ENCODE measurements at places on chromosomes 12 and 14.

- DNase-seq: no peak
Measured at GRCh38 chr14:75579338-75579864, 981 bp downstream of the FLVCR2 start.

GRCh38 chr12:44774815-44775411 is 101.2 kb downstream of the NELL2 start:
- peak; percentile 70 for DNase-seq

- no peak for DNase-seq
Measured at GRCh38 chr12:15151161-15152091, 69.8 kb downstream of the RERG start.

DNA sequence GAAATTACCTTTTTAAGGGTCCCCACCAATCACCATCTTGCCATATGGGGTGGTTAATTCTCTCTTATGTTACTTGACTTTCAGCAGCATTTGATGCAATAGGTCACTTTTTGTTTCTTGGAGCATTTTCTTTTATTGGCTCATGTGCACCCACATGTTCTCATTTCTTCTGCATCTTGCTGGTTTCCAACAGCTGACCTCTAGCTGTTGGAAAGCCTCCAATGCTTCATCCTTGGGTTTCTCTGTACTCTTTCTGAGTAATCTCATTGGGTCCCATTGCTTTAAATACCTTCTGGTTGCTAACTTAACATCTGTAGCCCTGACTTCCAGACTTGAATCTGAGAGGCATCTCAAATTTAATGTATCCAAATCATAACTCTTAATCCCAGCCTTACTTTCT is 116.8 kb downstream of the CRADD start:
- DNase-seq: no peak

DNA sequence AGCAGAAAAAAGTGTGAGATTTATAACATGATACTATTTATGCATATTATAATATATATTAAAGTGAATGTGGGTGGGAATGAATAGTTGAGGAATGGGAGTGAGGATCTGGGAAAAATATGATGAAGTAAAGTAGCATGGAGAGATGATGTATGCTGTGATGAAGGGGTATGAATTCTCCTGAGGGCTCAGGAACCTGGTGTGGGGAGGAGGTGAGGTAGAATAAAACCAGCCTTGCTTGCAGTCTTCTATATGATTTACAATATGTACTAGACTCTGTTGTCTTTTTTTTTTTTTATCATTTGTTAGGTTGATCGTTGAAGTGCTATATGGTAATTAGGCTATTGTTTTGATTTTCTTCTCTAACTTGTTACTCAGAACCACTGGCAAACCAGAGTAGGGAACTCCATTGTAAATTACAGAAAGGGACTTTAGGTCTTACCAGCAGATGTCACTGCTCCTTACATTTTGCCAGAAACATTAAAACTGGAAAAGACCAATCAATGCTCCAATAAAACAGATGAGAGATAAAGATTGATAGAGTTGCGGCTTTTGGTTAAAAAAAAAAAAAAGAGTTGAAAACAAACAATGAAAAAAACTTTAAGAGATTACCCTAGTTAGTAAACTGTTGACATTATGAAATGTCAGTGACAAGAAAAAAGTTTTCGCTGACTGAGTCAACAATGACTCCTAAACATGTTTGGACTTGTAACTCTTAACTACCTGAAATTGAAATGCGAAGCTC is 39.9 kb downstream of the ATL1 start:
- DNase-seq: no peak

DNA sequence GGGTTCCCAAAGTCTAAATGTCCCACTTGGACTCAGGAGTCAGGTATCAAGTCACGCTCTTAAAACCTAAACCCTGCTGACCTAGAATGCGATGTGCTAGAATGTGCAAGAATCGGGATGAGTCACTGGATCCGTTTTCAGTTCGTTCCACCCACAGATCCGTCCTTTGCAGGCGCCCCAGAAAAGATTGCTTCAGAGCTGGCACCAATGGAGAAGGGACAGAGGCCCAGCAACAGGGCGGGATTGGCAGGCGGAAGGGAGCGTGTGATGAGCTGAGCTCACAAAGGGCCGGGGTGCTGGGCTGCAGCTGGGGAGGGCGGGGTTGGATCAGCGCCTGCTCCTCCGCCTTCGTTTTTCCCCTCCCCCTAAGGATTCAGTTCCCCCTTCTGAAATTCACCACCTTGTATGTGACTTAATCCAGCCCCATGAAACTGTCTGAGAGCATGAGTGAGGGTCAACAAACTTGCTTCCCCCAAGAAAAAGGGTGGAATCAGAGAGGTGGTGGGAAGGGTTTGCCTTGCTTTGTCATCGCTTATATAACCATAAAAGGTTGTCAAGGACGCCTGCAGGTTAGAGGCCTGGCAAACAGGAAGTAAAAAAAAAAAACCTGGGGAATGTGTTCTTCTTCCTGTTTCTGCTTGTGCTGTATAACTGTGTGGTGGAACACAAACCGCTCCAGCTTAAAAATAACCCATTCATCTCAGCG is 2.8 kb upstream of the UBC start:
- DNase-seq: peak; percentile 89

- no peak for DNase-seq
Measured at GRCh38 chr14:94175747-94176146, 1.6 kb downstream of the PPP4R4 start.

GRCh38 chr12:113569806-113570205 is 98.1 kb upstream of the LHX5 start:
- no peak for DNase-seq

DNA sequence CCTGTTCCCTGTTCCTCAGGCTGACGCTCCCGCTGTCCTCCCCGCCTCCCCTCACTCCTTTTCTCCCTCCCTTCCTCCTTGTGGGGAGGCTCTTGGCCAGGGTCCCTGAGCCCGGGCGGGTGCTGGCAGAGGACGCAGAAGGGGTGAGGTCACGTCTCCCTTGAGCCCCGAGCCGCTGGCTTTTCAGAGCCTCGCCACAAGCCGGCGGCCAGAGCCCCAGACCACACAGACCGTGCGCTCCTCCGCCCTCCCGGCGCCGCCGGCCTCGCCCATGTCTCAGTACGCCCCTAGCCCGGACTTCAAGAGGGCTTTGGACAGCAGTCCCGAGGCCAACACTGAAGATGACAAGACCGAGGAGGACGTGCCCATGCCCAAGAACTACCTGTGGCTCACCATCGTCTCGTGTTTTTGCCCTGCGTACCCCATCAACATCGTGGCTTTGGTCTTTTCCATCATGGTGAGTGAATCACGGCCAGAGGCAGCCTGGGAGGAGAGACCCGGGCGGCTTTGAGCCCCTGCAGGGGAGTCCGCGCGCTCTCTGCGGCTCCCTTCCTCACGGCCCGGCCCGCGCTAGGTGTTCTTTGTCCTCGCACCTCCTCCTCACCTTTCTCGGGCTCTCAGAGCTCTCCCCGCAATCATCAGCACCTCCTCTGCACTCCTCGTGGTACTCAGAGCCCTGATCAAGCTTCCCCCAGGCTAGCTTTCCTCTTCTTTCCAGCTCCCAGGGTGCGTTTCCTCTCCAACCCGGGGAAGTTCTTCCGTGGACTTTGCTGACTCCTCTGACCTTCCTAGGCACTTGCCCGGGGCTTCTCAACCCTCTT is at the start of gene TMEM233:
Gene TMEM233 (plus strand): TSS at position 197 of the 821 bp plus-strand sequence. CDS start 75 bp downstream, at position 272.
- peak; percentile 63 for DNase-seq

DNA sequence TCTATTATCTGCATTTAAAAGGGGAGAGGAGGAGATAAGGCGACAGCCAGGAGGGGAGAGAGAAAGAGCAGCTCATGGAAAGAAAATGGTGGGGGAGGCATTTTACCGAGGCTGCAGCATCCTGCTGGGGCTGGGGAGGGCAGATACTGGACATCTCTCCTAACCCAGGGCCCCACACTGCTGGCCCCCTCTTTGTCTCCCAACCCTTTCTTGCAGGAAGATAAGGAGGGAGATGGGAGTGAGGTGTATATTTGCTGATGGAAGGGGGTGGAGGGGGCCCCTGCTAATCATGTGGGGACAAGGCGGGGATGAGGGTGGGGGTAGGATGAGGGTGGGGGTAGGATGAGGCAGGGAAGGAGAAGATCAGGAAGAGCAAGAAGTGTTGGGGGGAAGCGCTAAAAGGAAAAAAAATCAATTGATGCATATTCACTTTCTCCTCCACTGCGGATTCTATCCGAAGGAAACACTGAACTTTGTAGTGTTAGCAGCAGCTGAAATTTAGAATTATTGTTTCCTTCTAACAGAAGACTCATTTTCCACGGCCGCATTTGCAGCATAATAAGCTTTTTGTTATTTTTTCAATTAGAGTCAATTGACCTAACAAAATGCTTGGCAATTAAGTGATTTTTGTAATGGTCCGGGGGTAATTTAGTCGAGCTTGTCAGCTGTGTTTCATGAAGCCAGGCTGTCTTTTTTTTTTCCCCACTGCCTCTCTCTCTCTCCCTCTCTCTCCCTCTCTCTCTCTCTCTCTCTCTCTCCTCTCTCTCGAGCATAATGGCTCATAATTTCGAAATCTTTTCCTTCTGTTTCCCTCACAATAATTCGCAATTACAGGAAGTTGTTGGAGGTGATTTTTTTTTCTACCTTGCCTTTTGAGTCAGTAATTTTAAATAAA is 1134.6 kb downstream of the BCL11B start:
- DNase-seq: no peak

- DNase-seq: no peak
Measured at GRCh38 chr12:108099778-108100489, 29.2 kb upstream of the WSCD2 start.

DNA sequence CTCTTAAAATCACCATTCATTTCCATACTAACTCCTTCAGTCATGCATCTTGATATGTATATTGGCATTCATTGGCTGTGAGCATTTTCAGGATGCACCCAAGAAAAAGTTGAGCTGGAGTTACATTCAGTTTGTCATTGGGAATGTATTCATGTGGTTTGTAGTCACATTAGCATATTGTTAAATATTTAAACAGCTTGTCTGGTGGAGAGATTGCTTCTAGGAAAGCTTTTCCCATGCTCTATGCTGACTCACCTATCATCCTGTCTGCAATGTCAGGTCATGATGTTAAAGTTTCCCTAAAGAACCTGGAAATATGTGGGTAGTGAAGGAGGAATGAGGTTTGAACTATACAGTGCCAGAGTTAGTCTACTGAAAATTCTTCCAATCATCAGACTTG is 583.6 kb downstream of the GALC start:
- no peak for DNase-seq

- no peak for DNase-seq
Measured at GRCh38 chr12:109009766-109010165, 11.1 kb downstream of the SVOP start.

DNA sequence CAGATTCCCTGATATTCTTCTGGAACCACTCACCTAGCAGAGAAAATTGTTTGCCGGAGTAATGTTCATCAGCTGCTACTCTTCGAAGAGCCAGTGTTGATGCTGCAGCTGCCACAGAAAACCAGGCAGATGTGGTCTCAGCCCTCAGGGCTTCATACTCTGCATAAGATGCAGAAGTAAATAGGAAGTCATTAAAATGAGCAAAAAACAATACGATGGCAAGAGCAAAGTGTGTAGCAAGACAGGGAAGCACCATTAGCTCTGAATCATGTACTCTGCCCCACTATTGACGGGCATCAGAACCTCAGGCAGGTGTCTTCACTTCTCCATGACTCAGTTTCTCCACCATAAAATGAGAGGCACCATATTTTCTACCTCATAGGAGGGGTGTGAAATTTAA is 991.6 kb upstream of the TMEM132C start:
- no peak for DNase-seq

DNA sequence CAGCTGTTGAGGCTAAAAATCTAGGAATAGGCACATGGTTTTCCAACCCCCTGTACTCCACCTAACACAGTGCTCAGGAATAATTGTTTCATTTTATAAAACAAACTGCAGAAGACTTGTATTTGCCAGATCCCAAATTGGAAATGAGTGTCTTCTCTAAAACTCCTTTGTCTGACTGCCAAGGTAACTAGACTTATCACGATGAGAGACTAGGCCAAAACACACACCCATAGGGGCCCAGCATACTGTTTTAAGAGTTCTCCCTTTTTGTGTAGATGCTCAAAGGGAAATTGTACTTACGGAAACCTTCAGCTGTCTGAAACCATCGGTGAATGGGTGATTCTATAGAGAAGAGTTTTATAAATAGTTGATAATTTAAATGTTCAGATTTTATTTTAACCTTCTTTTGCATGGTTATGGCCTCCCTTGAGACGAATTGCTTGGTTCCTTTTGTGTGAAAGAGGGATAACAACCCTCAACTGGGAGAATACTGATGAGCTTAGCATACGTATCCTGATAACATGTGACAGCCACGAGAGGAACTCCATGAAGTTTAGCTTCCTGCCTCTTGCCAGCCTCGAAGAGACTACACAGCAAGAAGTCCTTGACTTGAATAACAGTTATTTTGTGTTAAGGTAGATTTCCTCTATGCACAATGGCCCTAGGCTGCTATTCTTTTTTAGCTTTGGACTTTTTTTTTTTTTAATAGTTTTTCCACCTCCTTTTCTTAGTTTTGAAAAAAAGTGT is 103.3 kb downstream of the PELI2 start:
- DNase-seq: no peak

DNA sequence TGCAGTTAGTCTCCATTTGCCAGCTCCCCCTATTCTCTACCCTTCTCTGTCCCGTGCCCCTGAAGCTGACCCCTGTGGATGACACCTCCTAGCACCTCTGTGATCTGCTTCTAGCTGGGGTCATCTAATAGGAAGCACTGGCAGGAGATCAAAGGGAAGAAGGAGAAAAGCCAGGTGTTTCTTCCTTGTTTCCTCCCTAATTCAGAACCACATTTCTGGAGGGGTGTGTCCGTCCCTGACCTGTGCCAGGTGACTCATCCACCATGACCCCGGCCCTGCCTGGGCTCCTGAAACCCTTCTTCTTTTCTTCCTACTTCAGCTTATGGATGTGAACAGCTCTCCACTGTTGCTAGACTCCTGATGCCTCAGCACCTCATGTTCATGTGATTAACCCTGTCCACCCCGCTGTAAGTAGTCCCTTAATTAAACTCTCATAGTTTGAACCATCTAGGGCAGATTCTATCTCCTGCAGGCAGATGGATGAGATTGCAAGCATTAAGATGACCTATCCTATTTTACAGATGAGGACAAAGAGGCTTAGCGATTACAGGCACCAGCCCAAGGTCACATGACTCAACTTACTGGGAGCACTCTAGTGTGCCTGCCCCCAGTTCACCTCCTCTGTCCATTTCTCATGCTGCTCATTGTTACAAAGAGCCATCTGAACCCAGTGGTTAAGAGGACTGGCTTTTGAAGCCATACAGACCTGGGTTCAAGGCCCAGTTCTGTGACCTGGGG is 770.5 kb downstream of the MED13L start:
- no peak for DNase-seq

GRCh38 chr12:49621651-49622500 is 1.5 kb upstream of the PRPF40B start:
- DNase-seq: no peak

- DNase-seq: peak; percentile 7
Measured at GRCh38 chr12:75020068-75020557, 189.5 kb downstream of the KCNC2 start.

GRCh38 chr14:65599375-65599774 is 186.8 kb downstream of the FUT8 start:
- DNase-seq: no peak

GRCh38 chr12:123483602-123484248 is 25.8 kb downstream of the SNRNP35 start:
- no peak for DNase-seq

DNA sequence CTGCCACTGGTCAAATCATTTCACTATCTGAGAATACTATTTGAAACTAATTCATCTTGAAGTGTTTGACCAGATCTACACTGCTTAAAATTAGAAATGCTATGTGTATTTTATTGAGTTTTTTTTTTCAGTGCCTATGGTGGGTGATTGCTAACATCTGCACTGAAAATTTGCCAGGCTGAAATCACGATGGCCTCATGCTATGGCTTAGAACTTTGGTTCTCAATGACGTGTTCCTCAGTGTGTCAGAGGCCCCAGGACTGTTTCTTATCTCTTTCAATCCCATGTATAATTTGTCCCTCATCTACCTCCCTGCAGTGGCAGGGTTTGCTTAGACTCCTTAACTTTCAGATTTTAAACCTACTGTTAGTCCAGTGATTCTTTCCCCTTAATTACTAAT is 36.2 kb upstream of the NKX2-8 start:
- no peak for DNase-seq

All from nephron progenitor cell (in vitro differentiated cells).